ENCODE measurements at places on chromosomes 3 and 15. TPM values are rescaled to one million over a fixed set of nuclear protein-coding genes. Genes with fewer than 3 reads are reported as not detected.

Gene FOXB1
- total RNA-seq: 0.05 TPM

Gene ANKDD1A
- total RNA-seq: 0.60 TPM

Gene TRIM42
- not detected for total RNA-seq

Gene TM4SF18
- 0.29 TPM for total RNA-seq

Gene ISG20
- 60.2 TPM for total RNA-seq

Gene SLC9C1
- total RNA-seq: not detected

Gene FRMD5
- total RNA-seq: 4.3 TPM

Gene SPATA12
- total RNA-seq: 0.05 TPM

Gene CAMK2N2
- 0.13 TPM for total RNA-seq

Gene STXBP5L
- not detected for total RNA-seq

Gene FXR1
- 44.9 TPM for total RNA-seq

Gene PLSCR2
- not detected for total RNA-seq

Gene GUCA1C
- total RNA-seq: not detected

Gene ATP1B3
- 35.7 TPM for total RNA-seq

Gene TIMP4
- total RNA-seq: 2.7 TPM

Gene SLC15A2
- total RNA-seq: 2.3 TPM

Gene OR5H1
- total RNA-seq: not detected

Gene CRABP1
- total RNA-seq: not detected

Gene PIGBOS1
- total RNA-seq: 3.9 TPM

Gene CDAN1
- total RNA-seq: 15.2 TPM

Gene TRPC1
- total RNA-seq: 0.21 TPM

Gene PAQR5
- total RNA-seq: 25.9 TPM

Measured in HT-29 (cell line).